ENCODE measurements at places on chromosomes 12 and 14.

DNA sequence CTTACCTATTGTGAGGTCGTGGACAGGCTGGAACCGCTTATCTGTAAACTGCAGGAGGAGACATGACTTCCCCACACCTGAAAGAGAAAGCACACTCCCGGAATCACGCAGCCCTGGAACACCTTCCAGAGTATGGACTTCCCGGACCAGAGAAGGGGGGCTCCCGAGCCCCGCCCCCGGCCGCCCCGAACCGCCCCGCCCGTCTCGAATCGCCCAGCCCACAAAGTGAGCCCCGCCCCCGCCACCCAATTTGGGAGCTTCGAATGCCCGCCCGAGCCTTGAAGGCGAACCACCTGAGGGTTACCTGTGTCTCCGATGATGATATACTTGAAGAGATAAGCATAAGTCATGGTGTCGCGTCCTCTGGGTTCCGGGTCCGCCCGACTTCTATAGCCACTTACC, 235 bp downstream of the RAB2B start:
- DNase-seq: peak; percentile 85

DNA sequence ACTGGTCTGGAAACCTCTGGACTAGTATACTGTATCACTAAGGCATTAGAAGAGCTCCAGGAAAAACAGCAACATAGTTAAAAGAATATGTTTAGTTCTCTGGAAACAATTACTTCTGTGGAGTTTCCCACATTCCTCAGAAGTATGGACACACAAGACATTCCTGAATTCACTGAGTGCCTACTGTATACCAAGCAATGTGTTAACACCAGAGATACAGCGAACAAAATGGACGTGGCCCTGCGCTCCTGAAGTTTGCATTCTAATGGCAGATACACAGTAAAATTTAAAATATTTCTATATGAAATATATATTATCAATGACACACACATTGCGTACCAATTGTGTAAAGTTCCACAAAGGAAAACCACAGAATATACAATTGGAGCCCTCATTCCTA, 1.1 kb downstream of the ANGEL1 start:
- peak; percentile 15 for DNase-seq

DNA sequence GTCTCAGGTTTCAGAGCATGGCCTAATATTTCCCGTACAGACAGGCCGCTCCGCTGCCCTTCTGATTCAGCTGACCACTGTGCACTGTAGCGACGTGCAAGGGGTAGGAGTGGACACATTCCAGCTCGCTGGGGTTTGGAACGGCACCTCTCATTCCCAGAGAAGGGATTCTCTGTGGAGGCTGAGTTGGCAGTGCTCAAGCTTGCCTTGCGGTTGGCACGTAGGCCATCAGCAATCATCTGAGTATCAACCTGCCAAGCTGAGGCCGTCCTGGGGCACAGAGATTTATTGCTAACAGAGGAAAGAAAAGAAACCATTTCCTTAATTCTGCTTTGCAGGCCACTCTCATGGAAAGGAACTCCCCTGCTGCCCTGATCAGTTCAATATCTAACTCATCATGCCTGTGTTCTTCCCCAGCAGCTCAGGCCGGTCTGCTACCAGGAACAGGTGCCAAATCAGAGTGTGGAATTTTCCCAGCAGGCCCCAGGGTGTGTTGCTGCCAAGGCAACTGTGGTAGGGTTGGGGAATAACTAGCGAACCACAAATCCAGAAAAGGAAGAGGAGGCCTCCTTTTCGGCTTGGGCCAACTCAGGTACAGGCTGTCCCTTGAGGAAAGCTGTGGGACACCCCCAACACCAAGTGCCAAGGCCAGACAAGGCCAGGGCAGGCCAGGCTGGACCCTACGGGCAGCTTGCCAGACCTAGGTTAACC, 92.5 kb downstream of the SSPN start:
- DNase-seq: no peak

DNA sequence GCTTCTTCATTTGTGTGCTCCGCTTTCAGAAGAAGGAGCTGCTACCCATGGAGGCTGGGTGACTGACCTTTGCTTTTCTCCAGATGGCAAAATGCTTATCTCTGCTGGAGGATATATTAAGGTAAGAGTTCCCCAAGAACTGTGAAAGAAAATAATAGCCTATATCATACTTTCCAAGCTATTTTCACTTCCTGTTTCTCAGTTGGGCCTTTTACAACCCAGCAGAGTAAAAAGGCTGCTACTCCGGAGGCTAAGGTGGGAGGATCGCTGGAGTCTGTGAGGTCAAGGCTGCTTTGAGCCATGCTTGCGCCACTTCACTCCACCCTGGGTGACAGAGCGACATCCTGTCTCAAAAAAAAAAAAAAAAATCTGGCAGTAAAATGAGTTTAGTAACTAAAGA, 82.1 kb downstream of the APAF1 start:
- DNase-seq: no peak

DNA sequence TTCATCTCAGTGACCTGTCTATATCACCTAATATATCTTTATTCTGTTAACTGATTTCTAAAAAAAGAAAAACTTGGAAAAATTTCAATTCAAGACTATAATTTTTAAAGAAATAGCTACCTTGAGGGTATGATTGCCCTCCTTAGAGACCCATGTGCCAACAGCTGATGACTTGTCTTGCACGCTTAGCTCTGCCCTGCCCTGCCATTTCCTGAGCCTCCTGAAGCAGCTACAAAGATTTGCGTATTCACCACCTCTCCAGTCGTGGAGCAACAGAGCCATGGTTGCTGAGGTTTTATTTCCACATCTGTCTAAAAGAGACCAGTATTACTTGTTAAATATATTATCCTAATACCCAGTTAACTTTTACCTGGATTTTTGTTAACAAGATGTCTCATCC, 91.7 kb upstream of the ATF1 start:
- no peak for DNase-seq

- no peak for DNase-seq
These were observed 86.3 kb downstream of the DRAM1 start for GRCh38 chr12:101963697-101964096.

- DNase-seq: no peak
These were observed 22.8 kb upstream of the TMTC2 start for GRCh38 chr12:82663893-82664292.

- DNase-seq: no peak
These were observed 65.6 kb downstream of the SYNE2 start for GRCh38 chr14:63918411-63918810.

DNA sequence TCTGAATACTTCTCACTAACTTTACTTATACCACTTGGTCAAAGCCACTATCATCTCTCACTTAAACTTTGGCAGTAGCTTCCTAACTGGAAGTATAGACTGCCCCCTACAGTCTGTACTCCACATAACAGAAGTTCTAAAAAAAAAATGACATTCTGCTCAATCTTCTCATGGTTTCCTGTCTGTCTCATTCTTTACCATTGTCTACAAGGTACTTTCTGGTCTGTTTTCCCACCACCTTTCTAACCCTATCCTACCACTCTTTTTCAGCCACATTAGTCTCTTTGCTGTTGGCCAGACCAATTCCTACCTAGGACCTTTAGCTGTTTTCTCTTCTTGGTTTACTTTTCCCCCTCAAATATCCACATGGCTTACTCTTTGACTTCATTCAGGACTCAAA, 14.7 kb downstream of the CPSF6 start:
- peak; percentile 51 for DNase-seq

GRCh38 chr14:40122968-40123648, 690.9 kb upstream of the FBXO33 start:
- no peak for DNase-seq

GRCh38 chr14:95515596-95516552, 576 bp downstream of the SYNE3 start:
- peak; percentile 82 for DNase-seq

DNA sequence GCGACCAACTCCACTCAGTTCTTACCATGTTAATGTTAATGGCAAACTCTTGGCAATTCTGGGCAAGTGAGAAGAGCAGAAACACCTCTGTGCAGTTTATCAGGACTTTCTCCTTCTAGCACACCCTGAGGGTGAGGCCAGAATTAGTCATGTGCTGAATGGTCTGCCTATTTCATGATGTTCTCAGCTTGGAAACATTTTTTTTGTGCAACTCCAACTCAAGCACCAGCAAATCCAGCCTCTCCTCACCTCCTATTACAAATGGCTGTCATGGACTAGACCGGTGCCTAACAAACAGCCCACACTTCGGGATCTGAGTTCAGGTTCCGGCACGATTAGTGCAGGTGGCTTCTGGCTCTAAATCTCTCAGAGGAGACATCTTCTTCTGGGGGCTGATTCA, 246.0 kb downstream of the ZFP36L1 start:
- DNase-seq: no peak

- DNase-seq: peak; percentile 75
These were observed 73.0 kb downstream of the FUT8 start for GRCh38 chr14:65485516-65485915.

DNA sequence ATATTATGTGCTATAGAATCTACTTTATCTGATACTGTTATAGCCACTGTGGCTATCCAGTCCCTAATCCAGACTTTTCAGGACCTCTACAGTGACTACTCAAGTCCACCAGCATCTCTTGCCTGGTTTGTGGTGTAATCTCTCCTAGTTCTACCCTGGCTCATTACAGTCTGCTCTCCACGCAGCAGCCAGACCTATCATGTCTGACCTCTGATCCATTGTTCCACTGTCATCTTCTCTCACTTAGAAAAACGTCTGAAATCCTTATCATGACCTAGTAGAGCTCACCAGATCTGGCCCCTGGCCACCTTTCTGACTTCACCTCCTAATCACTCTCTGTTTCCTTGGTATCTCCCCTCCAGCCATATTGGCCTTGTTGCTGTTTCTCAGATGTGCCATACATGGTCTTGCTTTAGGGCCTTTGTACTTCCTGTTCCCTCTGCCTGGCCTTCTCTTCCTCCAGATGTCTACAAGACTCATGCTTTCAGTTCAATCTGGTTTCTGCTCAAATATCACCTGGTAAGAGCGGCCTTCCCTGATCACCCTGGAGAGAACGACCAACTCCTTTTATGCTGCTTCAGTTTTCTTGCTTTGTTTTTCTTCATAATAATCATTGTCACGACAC, 475.5 kb downstream of the AACS start:
- DNase-seq: no peak

- DNase-seq: no peak
These were observed 451 bp downstream of the IRAK3 start for GRCh38 chr12:66189486-66189843.

GRCh38 chr12:124395986-124396385, 101.1 kb downstream of the RFLNA start:
- no peak for DNase-seq

GRCh38 chr14:101972126-101972866, 7.9 kb downstream of the DYNC1H1 start:
- DNase-seq: no peak

GRCh38 chr12:10910380-10910779, 1.0 kb upstream of the TAS2R13 start:
- DNase-seq: no peak

GRCh38 chr12:51593539-51593938, 2.5 kb downstream of the SCN8A start:
- DNase-seq: peak; percentile 73

DNA sequence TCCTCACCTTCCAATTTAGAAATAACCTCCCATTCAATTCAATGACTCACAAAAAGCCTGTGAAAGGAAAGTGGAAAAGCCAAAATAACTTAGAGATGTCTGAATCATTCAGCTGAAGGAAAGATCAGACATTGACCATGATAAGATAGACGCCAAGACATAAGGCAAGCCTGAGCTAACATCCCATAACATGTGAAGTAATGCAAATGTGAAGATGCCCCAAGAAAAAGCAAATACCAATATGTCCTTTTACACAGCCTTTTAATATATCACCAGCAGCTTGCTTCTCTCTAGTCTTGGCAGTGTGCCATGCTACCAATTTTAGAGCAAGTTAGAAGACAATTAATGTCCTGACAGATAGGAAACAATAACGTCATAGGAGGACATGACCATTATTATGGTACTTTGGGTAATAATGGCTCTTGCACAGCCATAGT, 2.4 kb upstream of the NUMB start:
- DNase-seq: no peak

- DNase-seq: no peak
These were observed 60.2 kb downstream of the KDM2B start for GRCh38 chr12:121520586-121521086.

GRCh38 chr12:25194214-25194613, 746 bp downstream of the DNAI7 start:
- DNase-seq: no peak

- no peak for DNase-seq
These were observed 790.6 kb downstream of the DIO2 start for GRCh38 chr14:79420725-79421124.

GRCh38 chr14:49950275-49951228, 57.7 kb downstream of the ARF6 start:
- no peak for DNase-seq

DNA sequence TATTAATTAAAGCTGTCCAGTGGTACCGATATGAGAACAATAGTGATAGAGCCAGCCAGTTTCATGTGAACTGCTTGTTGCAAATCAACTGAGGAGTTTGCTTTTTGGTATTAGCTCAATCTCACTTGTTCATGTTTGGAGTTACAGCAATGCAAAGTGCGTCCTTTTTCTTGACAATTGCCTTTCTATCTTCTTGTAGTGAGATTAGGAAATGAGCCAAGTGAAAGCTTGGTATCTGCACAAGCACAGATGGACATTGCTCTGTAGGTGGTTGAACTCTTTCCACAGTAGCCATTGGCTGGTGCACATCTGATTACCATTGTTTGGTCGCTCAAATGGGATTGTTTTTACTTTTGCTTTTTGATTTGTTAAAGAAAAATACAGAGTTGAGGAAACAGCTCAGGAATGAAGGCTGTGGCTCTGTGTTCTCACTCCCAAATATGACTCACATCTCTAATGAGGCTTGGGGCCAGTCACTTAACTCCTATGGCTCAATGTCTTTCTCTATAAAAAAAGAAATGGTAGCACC, 241.4 kb downstream of the BMP4 start:
- DNase-seq: no peak

GRCh38 chr14:60981633-60982455, 799 bp downstream of the SLC38A6 start:
- DNase-seq: peak; percentile 19

DNA sequence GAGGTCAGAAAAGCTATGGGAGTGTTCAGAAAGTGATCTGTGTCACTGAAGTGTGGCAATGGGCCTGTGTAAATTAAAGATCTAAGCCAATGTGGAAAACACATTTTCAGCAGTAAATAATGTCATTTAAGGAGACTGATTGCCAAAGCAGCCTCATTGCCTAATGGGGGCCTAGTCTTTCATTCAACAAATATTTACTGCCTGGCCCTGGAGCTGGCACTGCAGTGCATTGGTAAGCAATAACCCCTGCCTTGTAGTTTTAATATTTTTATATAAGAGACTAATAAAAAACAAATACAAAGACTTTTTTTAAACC, 326.6 kb downstream of the BTG1 start:
- DNase-seq: no peak

- no peak for DNase-seq
These were observed 4.8 kb upstream of the LGMN start for GRCh38 chr14:92753250-92753649.

All from neural progenitor cell (in vitro differentiated cells).